Activated CD8-positive, alpha-beta memory T cell treated with anti-CD3 and anti-CD28 coated beads, Interleukin-2, amount 50 U/mL, for 4 hours (primary cell): ENCODE measurements at places on chromosomes 7 and 10.

- no peak for DNase-seq
These were observed 143.8 kb downstream of the TEX36 start for GRCh38 chr10:125538947-125539731.

DNA sequence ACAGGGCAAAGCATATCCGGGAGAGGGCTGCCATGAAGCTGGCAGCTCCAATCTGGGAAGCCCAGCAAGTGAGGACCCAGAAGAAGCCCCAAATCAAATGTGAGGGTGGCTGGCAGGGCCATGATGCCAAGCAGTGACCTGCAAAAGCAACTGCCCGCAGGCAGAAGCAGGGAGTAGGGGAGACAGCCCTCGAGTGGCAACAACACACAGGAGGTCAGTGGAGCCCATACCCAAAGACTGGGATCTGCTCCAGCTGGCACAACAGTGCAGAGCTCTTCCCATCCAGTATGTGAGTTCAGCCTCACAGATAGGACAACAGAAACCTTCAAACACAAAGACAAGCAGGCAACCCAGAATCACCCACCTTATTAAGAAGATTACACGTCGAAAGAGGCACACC lies 45.0 kb downstream of the GRID1 start:
- DNase-seq = no peak

DNA sequence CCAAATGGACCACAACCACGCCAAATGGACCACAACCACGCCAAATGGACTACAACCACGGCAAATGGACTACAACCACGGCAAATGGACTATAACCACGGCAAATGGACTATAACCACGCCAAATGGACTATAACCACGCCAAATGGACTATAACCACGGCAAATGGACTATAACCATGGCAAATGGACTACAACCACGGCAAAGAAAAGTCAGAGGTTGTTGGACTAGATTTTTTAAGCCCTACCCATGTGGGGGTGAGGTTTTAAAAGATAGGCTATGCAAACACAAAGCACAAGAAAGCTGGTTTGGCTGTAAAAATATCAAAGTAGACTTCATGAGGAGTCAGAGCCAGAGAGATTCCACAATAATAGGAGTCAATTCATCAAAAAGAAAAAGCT lies 55.8 kb downstream of the NCAPG2 start:
- no peak for DNase-seq

GRCh38 chr7:27802999-27803398 lies 63.0 kb downstream of the TAX1BP1 start:
- DNase-seq = no peak

GRCh38 chr7:151340794-151341356 lies 737 bp upstream of the NUB1 start:
- no peak for DNase-seq

- DNase-seq = no peak
These were observed 54.3 kb upstream of the WAC start for GRCh38 chr10:28478646-28479045.

DNA sequence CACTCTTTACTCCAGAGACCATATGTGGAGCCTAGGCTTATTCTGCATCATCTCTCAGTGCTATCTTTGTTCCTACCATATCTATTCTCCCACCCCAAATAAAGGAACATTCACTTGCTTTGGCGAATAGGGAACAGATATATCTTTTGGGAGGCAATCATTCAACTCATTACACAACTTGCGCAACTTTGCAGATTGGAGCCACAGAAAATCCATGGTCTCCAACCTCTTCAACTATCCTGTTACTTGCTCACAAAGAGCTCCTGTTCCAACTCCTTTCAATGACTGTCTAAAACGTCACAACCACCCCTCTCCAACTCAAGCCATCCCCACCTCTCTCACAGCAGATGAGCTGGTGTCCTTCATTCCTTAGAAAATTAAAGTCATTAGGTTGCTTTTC lies 203.7 kb downstream of the POU6F2 start:
- no peak for DNase-seq

GRCh38 chr7:94222516-94222915 lies 172.2 kb upstream of the COL1A2 start:
- DNase-seq = no peak

- no peak for DNase-seq
These were observed 30.2 kb upstream of the ARHGAP22 start for GRCh38 chr10:48634984-48635557.

DNA sequence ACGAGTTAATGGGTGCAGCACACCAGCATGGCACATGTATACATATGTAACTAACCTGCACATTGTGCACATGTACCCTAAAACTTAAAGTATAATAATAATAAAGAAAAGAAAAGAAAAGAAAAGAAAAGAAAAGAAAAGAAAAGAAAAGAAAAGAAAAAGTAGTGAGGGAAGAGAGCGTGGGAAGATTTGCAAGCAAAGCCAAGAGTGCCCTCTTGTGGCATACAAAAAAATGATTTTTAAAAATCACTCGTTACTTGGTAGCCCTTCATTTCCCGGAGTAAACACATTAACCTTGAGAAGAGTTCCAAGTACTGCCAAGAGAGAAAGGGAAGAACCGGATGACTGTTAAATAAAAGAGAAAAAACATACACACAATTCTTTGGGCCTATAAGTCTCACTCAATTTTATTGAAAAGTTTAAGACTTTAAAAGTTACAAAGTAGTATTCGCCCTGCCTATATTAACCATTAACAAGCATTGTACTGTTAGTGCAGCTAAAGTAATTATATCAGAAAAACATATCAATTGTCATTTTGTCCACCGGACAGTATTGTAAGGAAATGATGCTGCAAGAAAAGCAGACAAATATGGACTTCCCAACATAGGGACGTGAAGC lies 6.2 kb upstream of the CH25H start:
- DNase-seq = no peak

- no peak for DNase-seq
These were observed 21.0 kb downstream of the HIBADH start for GRCh38 chr7:27641581-27642230.

DNA sequence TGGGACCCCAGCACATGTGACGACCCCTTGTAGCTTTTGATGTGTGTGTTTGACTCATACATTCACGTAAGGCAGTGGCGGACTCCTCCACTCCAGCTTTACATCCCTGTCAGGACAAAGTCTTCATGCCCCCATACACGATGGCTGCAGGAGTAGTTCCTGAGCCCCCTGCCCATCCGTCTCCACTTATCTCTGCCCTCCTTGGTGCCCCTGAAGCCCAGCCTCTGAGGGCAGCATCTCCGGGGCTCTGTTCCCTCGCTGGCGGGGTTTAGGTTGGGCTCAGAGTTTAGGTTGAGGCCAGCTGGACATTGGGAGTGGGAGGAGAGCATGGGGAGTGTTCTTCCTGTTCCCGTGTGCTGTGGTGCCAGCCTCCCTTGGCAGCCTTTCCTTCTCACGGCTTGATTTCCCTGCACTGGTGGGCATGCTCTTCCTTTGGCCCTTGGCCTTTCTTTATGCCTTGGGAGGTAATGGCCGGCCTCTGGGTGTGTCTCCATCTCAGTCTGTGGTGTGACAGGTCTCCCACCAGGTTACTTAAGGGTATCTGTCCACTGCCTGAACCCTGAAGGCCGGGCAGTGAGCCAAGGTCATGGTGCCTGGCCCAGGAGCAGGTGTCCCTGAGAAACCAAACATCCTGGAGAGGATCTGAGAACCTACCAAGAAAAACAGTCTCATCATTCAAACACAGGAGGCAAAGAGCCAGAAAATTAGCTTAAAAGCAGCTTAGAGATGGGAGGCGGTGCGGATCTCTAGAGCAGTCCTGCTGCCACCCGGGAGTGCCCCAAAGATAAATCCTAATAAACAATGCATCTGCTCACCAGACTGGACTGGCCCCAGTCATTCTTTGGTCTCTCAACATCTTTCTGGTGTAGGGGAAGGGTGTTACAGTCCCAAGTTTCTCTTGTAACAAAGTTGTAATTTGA lies 85.5 kb downstream of the GLRX3 start:
- DNase-seq = no peak

DNA sequence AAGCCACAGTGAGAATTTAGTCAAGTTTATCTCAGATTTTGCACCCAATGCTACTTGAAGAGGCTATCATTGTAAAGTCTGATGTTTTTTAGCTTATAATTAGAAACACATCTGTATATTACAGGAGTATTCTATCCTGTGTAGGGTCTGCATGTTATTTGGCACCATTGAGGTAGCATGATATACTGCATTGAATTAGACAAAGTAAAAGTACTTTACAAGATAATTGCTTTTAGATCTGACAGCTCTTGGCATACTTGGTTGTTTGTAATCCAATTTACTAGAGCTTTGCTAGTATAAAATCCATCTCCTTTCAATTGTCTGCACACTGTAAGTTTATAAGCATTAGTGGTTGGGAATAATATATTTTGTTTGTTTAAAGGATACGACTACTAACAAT lies 714.3 kb downstream of the ANKRD7 start:
- no peak for DNase-seq

DNA sequence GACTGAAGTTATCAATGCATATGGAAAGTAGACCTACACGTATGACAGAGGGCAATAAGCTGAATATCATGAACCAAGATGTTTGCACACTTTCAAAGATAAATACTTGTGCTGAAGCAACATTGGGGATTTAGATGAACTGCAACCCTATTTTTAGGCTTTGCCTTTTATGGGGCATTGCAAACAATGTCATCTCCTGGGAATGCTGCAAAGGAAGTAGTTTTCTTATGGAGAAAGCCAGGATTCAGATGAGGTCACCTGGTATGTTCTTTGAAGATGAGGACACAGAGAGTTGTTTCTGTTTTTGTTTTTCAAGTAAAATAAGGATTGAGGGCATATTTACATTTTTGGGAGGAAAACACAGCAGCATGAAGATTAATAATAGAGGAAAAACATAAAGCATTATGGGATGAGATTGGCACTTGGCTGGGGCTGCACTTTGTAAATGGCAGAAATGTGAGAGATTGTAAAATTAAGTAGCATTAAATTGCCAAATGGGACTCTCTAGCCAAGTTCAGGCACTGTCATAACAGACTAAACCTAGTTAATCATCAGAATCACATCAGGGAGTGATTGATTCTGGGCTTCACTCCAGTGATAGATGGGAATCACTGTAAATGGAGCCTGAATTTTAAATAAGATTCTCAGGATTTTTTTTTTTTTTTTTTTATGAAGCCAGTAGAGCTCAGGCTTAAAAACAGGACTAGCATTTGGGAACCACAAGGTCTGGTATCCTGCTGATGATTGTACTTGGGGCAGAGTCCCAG lies 63.1 kb downstream of the MALRD1 start:
- no peak for DNase-seq

GRCh38 chr10:810351-810846 lies 120.9 kb upstream of the DIP2C start:
- no peak for DNase-seq

GRCh38 chr7:2971914-2972834 lies 71.5 kb downstream of the CARD11 start:
- no peak for DNase-seq

- DNase-seq = no peak
These were observed 225.1 kb downstream of the GATA3 start for GRCh38 chr10:8279598-8279997.

DNA sequence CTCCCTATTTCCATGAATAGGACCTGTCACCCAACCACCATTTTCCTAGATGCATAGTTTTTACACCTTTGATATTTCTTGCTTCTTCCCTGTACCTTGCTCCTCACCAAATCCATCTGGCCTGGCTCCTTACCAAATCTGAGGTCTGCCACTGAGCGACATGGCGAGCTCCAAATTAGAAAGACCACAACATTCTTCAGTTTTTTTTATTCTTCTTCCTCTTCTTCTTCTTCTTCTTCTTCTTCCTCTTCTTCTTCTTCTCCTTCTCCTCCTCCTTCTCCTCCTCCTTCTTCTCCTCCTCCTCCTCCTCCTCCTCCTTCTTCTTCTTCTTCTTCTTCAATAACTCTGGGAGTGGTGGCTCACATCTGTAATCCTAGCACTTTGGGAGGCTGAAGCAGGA lies 7.1 kb downstream of the CPED1 start:
- DNase-seq = no peak

DNA sequence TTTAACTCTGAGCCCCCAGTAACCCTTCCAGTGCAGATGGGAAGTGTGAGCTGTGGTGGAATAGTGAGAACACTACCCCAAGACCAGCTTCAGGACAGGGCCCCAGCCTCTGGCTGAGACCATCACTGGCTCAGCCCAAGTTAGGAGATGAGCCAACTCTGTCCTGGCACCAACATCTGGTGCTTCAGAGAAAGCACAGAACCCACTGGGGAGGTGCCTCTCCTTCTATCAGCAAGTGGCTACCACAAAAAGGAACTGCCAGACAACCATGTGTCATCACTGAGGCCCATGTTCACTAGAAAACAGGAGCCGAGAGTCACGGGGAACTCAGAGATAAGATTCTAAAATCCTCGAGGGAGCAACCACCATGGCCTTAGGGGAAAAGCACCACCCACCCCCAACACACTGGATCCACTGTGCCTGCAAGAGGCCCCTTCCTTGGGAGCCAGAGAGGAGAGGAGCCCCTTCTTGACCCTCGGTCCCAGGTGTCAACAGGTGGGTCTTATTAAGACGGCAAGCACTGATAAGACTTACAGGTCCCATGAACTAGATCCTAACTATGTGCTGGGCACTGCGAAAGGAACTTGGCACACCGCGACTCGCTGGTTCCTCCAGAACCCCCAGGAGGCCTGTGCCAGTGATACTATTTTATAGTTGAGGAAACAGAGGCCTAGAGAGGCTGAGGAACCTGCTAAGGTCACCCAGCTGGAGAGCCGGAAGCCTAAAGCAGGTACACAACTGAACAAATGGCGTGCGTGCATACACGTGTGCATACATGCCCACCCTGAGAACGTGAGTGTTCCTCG lies 102.7 kb downstream of the FAM53B start:
- peak; percentile 44 for DNase-seq

DNA sequence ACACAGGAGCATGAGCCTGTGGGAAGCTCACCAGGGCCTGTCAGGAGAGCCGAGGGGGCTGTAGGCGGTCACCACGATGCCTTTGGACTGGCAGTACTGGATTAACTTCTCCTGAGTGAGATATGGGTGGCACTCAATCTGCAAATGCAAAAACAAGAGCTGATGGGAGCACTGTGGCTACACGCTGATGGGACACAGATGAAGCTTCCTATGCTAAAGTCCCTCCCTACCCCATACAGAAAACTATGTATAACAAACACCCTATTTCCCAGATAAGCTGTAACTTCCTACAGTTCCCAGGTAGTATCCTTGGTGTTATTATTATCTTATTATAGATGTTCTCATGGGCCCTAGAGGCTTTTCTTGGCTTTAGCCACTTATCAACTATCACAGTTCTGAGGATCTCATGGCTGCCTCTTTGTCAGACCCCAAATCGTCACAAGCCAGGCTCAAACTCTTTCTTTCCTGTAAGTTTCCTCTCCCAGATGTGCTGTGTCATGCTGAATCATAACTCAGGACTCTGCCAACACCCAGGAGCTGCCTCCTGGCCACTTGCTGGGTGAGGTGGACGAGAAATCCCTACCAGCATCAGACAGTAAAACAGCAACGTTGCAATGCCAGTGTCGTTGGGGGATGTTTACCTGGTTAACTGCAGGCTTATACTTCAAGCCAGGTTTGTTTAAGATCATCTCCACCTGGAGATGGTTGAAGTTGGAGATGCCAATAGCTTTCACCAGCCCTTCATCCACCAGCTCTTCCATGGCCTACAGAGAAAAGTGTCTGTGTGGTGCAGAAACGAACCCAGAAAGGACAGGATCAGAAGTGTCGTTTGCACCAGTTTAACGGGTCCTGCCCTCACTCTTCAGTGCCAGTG lies 10.3 kb downstream of the AKR1B1 start:
- no peak for DNase-seq

- no peak for DNase-seq
These were observed 27.7 kb upstream of the PRKCQ start for GRCh38 chr10:6607778-6608177.

GRCh38 chr10:11489591-11489990 lies 121.9 kb downstream of the USP6NL start:
- DNase-seq = no peak
